ENCODE measurements at places on chromosomes 1 and 21.

DNA sequence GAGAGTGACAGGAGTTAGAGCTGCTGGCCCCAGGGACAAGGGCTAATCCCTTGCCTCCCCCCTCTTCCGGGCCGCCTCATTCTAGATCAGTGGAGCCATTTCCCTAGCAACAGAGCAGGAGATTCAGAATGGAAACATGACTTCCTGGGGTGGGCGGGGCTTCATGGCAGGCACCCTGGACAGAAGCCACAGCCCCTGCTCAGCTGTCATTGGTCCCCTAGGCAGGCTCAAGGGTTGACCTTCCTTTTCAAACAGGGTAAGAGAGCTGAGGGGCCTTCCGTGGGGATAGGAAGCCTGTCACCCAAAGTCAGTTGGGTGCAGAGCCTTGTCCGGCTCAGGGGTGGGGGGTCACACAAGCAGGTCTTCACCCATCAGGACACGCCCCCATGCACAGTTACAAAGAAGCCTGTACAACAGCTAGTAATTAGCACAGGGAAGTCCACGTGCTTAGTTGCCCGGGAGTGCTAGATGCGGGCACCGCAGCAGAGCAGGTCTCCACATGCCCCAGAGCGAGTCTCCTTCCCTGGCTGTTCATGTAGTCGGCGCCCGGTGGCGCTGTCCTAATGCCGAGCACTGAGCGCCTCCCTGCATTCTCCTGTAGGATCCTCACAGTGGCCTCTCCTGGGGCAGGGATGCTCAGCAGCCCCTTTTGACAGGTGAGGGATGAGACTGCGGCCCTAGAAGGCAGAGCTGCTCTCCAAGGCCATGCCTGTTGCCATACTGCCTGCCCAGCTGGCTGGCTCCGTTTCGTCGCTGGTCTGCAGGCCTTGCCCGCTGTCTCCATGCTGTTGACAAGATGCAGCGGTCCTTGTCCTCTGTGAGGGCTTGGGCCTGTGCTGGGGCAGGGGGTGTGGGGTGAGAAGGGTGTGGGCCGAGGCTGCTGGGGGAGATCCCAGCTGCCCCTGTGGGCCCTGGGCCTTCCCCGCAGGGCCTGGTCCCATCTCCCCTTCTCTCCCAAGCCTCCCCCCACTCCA, 5.1 kb downstream of the TMEM201 start:
- peak; percentile 49 for DNase-seq

- no peak for DNase-seq
These were observed 109.4 kb upstream of the GUCA2B start for GRCh38 chr1:42043811-42044210.

DNA sequence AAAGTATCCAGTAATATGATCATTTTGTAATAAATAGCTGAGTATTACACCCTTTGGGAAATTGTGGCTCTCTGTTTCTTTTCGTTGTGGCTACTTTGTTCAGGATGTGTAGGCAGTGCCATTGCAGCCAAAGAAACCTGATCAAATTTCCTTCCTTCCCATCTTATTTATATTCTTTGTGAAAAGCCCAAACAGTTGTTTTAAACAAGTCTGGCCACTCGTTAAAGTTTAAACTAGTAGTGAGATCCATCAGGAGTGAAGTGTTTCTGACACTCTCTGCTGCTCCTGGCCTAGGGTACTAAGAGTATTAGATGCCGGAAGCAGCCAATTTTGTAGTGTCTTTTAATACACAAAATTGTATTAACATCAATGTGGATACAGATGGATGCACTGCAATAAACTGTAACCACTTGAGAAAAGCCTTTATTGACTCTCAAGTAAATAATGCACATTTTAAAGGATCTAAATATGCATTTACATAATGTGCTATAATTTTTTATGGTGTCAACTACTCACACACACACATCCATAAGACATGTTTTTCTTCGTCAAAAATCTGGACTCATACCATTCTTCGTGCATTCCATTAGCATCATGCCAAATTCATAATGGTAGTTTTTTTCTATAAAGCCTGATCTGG, 317.9 kb downstream of the NFIA start:
- no peak for DNase-seq

GRCh38 chr1:192513697-192514096, 61.9 kb upstream of the RGS1 start:
- DNase-seq = no peak

DNA sequence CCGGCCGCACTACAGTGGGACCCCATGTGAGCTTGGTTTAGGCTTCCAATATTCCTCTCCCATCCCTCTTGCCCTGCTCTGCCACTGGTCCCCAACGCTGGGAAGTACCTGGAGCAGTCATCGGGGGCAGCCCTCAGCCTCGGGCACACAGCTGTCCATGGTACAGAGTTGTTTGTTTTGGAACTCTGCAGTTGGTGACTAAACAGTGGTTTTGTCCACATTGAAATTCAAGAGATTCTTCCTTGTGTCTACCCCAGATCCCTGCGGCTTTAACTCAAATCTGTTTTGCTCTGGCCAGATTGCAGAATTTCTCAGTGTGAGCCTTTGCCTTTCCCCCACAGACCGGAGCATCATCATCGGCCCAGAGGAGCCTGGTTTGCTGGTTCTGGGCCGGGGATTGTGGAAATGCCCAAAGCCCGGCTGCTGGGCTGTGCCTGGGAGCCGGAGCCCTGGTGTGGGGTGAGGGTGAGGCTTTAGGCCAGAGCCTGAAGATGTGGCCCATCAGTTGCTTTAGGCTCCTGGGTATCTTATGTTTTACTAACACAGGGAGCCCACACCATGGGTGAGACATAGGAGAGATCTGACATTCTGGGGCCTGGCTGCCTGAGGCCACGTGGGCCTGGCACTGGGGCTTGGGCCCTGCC, 93.2 kb downstream of the ARHGEF10L start:
- DNase-seq = peak; percentile 78

DNA sequence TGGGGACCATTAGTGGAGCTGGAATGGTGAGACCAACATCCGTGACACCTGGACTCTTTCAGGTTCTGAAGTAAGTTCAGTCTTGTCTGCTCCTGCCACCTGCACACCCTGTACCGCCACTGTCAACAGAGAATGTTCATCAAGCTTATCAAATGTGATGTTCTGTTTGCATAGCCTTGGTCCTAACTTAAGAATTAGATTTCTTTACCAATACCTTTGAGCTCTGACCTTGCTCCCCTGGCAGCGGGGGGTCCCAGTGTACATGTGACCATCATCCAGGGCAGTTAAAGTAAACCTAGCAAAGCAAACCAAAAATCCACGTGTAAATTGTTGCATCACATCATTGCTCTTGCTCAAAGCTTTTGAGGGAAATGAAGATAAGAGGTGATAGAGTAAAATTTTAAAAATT, 14.5 kb downstream of the SLC25A33 start:
- DNase-seq = no peak

DNA sequence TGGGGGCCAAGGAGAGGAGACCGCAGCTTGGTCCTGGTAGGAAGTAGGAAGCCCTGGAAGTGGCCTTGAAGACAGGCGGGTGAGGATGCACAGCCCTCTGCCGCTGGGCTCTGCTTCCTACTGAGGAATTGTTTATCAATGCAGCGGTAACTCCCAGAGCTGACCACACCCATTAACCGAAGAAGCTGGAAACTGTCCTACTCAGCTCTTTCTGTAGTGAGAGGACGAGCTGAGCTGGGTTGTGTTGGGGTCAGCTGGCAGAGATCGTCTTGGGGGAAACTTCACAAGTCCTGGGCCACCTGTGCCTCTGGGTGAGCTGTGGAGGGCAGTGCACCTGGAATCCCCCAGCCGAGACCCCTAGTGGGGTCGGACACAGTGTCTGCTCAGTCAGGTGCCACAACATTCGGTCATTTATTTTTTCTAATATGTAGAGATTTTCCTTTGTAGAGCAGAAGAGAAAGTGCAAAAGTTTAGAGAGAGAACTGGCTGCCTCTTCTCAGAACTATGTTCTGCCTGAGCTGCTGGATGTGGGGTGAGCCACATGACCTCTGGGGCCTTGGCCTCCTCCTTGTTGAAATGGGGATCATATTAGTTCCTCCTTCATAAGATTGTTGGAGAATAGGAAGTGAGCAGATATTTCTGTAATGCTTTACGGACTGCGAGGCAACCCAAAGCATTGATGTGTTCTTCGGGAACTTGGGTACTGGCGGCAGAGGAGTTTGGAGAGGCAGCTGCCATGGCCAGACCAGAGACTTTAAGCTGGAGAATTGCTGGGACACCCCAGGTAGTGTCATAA, 3.6 kb downstream of the NECAP2 start:
- no peak for DNase-seq

DNA sequence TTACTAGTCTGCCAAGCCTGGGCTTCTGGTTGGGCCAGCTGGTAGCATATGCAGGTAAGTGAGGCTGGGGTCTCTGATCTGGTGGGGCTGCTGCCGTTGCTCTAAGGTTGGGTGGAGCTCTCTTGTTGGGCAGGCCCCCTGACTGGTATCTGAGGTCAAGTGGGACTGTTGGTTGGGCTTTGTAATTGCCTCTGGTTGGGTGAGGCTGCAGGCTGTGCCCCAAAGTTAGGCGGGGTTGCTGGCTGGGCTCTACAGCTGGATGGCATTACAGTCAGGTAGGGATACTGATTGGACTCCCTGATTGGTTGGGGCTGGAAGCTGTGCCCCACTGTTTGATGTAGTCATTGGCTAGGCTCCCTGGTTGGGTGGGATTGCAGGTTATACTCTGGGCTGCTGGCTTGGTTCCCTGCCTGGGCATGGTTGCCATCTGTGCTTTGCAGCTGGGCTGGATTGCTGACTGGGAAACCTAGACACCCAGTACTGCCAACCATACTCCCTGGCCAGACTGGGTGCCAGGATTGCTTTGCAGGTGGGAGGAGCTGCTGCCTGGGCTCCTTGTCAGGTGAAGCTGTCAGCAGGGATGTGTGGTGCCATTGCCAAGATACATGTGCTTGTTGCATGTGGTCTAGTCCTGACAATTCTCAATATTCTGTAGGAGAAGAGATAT, 130.5 kb downstream of the RABGAP1L start:
- DNase-seq = no peak

- DNase-seq = no peak
These were observed 463 bp upstream of the PRRC2C start for GRCh38 chr1:171484760-171485374.

DNA sequence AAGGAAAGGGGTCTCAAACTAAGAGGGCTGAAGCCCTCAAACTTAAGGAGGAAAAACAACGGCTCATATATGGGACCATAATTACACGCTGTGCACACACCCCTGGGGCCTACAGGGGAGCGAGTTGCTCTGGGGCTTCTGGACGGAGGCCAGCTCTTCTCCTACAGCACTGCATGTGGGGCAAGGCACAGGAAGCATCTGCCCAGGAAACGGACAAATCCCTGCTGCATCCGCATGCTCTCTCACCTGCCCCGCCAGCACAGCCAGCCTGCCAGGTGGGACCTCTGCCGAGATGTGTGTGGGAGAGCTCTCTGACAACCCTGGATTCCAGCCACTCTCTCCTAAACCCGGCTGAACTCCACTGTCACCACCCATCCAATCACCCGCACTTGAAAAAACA, 54.1 kb downstream of the MRPL37 start:
- DNase-seq = peak; percentile 73

GRCh38 chr1:183806125-183806524, 1.2 kb downstream of the RGL1 start:
- peak; percentile 64 for DNase-seq

GRCh38 chr1:112114540-112114939, 125.1 kb upstream of the KCND3 start:
- no peak for DNase-seq

GRCh38 chr1:245871915-245872314, 635.2 kb downstream of the SMYD3 start:
- peak; percentile 100 for DNase-seq

DNA sequence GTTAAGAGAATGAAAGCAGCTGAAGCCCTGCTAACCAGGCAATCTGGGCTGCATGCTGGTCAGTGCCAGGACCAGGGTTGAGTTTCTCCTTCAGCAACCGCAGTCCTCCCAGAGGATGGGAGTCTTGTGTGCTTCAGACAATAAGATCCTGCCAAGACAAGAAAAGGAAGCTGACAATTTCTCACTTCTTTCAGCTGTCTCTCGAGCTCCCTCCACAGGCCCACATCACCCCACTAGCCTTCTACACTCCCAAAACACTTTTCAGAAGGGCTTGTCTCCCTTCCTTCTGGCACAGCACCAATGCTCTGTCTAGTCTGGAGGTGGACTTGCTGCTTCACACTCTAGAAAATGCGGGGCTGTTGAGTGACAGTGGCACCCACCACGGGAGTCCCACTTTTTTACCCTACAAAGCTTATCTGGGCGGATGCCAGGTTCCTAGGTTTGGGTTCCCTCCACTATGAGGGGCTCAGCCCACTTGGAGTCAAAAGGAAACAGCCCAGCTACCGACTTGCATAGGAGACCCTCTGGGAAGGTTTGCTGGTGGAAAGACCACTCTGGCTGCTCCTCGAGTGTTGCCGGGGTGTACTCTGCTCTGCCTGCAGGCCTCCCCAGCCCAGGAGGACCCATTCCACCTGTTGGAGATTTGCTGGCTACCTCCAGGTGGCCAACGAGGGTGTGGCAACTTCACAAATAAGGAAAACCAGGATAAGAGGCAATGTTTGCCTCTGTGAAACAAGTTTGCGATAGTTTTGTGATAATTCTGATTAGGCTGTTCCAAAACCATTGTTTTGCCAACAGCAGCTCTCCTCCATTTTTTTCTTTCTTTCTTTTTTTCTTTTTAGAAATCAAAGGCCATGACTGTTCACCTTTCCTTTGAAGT, 68.9 kb downstream of the TENT5C start:
- DNase-seq = peak; percentile 31

DNA sequence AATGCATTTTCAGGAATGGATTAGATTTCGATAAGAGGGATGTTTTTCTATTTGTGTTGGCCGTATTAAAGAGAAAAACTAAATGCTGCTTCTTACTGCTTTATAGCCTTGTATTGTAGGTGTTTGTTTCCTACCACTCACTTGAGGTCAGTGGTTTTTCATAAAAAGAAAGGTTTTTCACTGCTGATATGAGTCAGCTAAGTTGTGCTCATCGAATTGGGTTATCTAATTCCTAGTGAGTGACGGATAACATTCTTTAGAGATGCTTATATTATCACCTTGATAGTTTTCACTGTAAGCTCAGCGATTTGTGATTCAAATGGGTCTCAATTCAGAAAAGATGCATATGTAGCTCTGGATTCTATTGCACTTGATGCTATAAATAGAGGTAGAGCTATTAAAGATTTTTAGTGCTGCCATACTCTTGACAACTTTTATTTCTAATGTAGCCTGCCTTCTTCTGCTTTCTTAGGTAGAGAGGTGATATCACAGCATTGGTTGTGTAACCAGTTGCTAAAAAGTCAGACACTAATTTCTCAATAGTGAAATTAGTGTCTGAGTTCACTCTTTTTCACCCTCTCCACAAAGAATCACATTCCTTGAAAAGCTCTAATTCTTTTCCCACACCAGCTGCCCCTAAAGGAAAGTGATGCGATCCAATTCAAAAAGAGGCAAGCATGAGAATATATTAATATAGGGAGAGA, 180.0 kb downstream of the RASAL2 start:
- no peak for DNase-seq

DNA sequence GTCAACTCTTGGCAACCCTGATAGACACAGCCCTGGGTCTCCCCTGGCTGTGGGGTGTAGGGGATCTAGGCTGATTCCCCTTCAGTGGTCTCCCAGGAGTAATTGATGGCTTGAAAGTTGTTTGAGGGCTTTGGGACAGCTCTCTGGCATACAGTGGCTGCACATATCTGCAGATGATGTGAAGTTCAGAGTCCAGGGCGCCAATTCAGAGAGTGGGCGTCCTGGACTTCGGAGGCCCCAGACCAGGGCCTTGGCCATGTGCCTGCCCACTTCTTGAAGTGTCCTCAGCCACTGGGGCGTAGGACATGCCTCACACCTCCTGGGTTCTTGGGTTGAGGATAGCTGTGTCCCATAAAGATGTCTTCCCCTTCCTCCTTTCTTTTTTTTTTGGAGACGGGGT, 2.6 kb downstream of the INAVA start:
- no peak for DNase-seq

- DNase-seq = no peak
These were observed 75.0 kb downstream of the C4BPA start for GRCh38 chr1:207179036-207179435.

Measured in fibroblast of lung (primary cell).